ENCODE measurements at places on chromosomes 5 and 9.

DNA sequence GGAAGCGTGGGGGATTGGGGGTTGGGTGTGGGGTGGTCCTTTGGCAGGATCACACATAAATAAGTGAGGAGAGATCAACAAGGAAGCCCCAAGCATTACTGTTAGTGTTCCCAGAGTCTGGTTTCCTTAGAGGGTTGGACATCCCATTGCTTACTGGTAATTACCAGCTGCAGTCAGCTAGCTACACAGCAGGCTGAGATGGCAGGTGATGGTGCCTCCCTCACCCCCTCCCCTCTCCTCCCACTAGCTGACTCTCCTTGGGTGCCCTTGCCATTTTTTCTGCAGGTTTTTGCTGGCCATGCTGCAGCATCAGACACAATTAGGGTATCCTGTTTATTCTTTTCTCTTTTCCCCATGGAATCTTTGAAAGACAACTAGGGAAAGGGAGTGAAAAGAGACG, 107.5 kb upstream of the TLR4 start:
- DNase-seq: no peak

GRCh38 chr9:126498331-126498730, 115.4 kb upstream of the LMX1B start:
- no peak for DNase-seq

DNA sequence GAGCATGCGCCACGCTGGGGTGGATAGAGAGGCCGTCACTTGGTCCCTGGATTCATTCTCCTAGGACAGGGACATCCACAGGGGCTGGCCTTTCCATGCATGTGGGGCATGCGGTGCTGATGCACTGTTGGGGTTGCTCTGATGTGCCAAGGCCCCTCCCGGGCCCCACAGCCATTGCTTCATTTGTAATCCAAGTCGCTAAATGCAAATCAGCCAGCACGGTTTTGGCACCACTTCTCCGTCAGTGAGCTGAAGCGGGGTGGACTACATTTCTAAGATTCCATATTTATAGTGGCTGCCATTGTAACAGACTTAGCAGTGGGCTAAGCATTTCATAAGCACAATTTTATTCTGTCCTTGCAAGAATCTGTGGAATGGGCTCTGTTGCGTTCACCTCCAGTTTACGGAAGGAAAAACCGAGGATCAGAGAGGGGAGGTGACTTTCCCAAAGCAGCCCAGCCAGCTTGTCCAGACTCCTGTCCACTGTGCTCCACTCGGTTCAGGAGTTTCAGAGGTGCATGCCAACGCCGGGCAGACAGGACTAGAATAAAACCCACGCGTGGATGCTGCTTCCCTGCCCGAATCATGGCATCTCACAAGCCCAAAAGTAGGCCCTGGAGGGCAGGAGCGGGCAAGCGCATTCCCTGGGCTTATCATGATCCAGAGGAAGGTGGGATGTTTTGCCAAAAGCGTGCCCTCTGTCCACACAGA, 102.6 kb upstream of the COL5A1 start:
- DNase-seq: peak; percentile 22

- no peak for DNase-seq
These were observed 262.2 kb downstream of the EFNA5 start for GRCh38 chr5:107408564-107408963.

DNA sequence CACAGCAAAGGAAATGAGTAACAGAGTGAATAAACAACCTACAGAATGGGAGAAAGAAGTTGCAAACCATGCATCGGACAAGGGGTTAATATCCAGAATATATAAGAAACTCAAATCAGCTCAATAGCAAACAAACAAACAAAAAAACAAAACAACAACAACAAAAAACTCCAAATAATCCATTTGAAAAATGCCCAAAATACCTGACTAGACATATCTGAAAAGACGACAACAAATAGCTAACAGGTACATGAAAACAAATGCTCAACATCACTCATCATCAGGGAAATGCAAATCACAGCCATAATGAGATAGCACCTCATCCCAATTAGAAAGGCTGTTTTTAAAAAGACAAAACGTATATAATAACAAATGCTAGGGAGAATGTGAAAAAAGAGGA, 111.2 kb downstream of the TRPM3 start:
- DNase-seq: no peak

DNA sequence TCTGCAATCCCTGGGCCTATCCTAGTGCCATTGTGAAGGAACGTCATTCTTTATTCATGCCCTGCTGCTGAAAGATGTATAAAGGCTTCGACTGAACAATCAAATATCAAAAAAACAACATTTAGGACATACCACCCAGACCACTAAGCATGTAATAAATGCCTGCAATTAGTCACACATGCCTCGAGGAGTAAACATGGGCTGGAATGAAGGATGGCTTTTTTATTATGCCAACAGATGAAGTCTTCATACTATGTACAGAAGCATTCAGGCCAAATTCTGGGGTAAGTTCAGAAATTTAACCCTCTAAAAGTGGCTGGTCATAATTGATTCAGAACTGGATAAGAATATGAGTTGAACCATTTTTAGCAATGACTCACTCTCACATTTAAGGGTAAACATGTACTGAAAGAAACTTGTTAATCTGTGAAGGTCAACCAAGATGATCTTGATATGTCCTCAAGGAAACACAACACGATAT, 38.1 kb downstream of the FAM240B start:
- DNase-seq: no peak

DNA sequence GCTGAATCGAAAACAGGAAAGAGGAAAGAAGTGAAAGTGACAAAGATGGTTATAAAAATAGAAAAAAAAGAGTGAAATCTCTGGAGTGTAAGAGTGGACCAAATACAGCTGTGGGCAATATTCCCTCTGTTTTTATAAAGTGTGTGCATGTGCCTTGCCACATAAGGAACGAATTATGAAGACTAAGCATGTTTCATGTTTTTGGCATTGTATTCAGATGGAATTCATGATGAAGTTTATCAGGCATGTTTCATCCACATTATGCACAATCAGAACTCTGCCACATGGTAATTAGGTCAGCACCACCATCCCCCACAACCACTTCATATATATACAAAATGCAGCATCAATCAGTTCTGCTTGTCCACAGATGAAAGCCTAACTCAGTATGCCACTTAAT, 348.0 kb downstream of the ZNF608 start:
- no peak for DNase-seq

DNA sequence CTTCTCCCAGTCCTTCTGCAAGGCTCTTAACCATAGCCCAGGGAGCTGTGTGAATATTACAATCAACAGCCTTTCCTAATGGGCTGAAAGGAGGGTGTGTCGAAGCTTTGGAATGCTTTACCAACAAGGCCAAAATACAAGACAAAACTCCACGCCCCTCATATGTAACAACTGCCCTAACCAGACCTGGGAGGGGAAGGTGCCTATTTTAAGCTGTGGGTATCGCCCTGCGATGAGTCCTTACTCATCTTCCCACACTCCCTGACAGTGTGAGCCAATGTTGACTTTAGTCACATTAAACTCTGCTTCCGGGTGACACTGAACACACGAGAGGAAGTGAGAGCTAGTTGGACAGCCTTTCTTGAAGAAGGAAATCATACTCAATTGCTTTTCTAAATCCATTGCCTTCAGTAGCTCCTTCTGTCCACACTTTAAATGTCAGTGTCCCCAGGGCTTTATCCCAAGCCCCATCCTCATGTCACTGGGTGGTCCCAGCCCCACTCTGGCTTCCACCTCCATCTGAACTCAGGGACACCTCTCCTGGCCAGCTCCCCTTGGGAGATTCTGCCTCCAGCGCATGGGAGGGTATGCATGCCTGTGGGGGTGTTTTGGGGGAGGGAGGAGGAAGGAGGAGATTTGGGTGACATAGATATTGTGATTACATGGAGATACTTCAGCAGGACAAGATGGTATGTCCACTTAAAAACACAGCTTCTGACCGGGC, 6.5 kb upstream of the TBC1D9B start:
- DNase-seq: no peak

GRCh38 chr5:109365653-109366052, 44.1 kb downstream of the PJA2 start:
- no peak for DNase-seq

GRCh38 chr9:33193818-33194217, 26.7 kb upstream of the B4GALT1 start:
- no peak for DNase-seq

DNA sequence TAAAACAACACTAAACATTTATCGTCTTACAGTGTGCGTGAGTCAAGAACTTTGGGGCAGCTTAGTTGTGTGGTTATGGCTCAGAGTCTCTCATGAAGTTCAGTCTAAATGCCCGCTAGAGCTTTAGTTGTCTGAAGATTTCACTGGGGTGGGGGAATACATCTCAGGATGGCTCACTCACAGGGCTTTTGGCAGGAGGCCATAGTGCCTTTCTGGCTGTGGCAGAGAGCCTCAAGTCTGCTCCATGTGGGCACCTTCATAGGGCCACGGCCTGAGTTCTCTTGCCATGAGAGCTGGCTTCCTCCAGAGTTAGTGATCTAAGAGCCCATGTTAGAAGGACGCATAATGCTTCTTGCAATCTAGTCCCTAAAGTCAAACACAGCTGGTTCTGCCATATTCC, 258.8 kb upstream of the NUDT12 start:
- no peak for DNase-seq

- no peak for DNase-seq
These were observed 1.2 kb downstream of the PDLIM7 start for GRCh38 chr5:177496070-177496726.

- no peak for DNase-seq
These were observed 31.6 kb upstream of the ENHO start for GRCh38 chr9:34554211-34555001.

DNA sequence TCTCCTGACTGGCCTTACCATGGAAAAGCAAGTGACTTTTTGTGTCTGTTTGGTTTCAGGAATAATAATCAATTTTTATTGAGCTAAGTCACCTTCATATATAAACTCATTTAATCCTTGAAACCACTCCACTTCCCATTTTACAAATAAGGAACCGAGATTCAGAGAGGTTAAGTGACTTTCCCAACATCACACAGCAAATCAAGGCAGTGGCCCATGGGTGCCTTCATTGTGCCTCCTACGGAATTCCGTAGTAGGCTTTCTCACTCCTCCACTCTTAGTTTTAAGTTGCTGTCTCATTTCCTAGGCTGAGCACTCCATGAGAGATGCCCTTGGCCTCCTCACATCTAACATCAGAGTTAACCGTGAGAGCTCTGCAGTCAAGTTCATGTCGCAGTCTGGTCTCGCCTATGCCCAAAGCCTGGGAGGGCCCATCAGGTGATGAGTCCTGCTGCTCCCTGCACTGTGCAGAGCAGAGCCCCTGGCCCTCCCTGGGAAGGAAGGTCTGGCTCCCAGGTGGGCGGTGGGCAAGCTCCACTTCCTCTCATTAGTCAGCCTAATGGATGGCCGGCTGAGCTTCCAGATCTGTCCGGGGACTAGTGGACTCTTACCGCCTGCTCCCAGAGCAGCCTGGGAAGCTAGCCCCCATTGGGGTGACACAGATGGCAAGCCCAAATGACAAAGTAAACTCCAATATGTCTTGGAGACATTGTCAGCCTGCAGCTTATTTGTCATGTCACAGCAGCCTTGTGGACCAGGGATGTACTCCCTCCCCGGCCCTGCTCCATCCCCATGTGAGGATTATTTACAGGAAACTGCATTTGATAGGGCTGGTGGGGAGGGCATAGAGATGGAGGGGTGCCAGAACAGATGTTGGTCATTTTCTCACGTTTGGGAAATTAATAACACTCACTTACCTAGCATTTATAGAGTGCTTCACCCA, 123.4 kb downstream of the MVB12B start:
- DNase-seq: no peak

DNA sequence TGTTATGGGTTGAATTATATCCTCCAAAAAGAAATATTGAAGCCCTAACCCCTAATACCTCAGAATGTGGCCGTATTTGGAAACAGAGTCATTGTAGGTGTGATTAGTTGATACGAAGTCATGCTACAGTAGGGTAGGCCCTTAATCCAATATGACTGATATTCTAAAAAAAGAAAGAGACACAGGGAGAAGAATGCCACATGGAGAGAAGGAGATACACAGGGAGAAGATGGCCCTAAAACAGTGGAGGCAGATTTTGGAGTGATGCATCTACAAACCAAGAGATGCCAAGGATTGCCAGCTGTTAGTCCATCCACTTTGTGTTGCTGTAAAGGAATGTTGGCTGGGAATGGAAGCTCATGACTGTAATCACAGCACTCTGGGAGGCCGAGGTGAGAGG, 21.3 kb downstream of the ARRDC3 start:
- DNase-seq: no peak

GRCh38 chr5:111158105-111158744, 66.0 kb upstream of the CAMK4 start:
- DNase-seq: peak; percentile 95

DNA sequence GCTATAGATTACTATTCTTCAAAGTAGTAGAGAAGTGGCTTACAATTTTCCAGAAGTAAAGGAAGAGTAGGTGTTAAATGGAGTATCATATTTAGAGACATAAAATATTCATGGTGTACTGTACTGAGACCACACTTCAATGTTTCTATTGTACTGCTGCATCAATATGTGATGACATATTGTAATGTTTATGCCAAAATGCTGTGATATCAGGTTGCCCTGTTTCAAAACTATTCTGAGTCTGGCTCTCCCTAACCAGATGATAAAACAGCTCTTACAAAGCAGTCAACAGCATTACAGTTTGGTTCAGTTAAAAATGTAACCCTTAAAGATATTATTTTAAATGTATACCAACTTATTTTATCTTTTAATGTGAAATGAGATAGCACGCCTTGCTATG, 30.8 kb upstream of the ACOT12 start:
- peak; percentile 31 for DNase-seq

DNA sequence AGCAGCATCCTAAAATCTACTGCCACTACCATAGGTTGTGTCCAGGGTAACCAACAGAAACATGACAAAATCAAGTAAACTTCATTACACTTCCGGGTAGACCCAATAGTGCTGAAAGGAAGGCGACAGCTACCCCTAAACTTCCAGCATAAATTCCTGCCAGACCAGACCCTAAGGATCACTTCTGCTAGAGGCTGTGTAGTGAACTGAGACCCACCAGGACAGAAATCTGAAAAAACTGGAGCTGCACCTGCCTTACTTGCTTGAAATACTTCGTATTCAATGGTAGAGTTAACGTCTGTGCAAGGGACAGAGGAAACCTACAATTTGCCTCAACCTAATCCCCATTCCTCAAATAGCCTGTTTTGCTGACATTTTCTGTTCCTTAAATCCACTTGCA, 1.0 kb upstream of the SECISBP2 start:
- DNase-seq: no peak

DNA sequence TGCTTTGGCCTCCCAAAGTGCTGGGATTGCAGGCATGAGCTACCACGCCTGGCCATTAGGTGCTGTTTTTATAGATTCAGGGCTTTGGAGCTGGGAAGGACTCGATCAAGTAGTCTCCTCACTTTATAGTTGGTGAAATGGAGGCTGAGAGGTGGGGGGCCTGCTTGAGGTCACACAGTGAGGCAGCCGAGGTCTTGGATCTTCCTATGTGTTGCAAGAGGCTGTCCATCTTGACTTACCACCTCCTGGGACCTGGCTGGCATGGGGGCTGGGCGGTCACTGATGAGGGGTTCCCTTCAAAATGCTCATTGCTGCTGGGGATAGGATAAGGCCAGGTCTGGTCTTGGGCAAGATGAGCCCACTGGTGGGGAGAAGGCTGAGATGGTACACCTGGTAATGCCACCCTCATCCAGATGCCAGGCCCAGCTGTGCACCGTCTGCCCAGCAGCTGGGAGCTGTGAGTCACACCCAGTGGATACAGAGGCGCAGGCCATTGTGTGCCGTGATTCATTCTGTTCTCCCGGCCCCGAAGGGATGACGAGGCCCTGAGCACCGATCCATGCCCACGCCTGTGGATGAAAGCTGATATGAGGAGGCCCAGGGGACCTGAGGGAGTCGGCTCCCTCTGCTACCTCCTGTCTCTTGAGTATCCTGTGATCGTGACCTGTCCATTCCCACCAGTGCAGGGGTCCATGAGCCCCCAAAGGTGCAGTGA, 10.5 kb upstream of the NDST1 start:
- DNase-seq: no peak

Data from brain (organoid and tissue), 16 donors.